ENCODE measurements at places on chromosomes 2 and 18. TPM values are rescaled to one million over a fixed set of nuclear protein-coding genes. Genes with fewer than 3 reads are reported as not detected.

DNA sequence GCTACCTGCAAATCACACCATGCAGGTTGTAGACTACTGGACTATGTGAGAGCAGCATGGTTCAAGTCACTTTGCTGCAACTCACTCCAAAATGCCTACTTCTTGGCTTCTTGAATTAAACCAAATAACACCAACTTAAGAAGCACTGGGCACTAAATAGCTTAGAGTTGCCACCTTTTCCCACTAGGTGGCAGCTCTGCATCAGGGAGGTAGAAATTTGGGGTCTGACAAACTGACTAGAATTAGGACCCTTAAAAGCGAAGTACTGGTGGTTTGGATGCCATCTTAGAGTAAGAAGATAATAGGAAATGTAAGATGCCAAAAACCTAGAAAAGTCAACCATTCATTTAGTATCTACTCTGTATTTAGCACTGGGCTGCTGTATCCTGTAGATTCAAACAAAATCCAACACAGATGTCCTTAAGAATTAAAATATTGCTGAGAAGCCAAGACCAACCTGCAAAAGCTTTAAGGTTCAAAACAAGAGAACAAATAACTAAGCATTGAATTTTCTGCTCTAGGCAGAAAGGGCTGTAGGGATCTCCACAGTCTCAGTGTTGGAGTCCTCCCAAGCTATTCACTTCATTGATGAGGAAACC lies 65.5 kb downstream of the CCBE1 start:
- no peak for DNase-seq
- no peaks in the 10 kb centered on the region for H3K27me3 ChIP-seq
- no peak overlapping the region for H3K27ac ChIP-seq
- no peaks in the 10 kb centered on the region for H3K4me1 ChIP-seq
- no peaks in the 10 kb centered on the region for H3K36me3 ChIP-seq
- H3K4me3 ChIP-seq = no peak overlapping the region

Gene BOLL
- not detected for polyA plus RNA-seq

GRCh38 chr2:99597616-99598015 lies 107.8 kb upstream of the REV1 start:
- no peaks in the 10 kb centered on the region for H3K4me1 ChIP-seq
- H3K36me3 ChIP-seq = peaks cover 4% of the 10 kb centered on the region
- no peak overlapping the region for H3K4me3 ChIP-seq
- H3K27ac ChIP-seq = no peak overlapping the region
- no peaks in the 10 kb centered on the region for H3K27me3 ChIP-seq
- DNase-seq = no peak

GRCh38 chr2:241810307-241811200 lies 1.6 kb downstream of the NEU4 start:
- no peak overlapping the region for H3K27ac ChIP-seq
- no peaks in the 10 kb centered on the region for H3K36me3 ChIP-seq
- no peak for DNase-seq
- H3K4me1 ChIP-seq = peaks cover 8% of the 10 kb centered on the region
- no peak overlapping the region for H3K4me3 ChIP-seq
- H3K27me3 ChIP-seq = no peaks in the 10 kb centered on the region

Data from naive thymus-derived CD4-positive, alpha-beta T cell (primary cell).